Pancreas (tissue), 10 donors: ENCODE measurements at places on chromosomes 6 and 20. TPM values are rescaled to one million over a fixed set of nuclear protein-coding genes. Genes with fewer than 3 reads are reported as not detected.

PBX2 gene
- 31.6 TPM for total RNA-seq

EPPIN gene
- total RNA-seq = not detected

BPIFA1 gene
- total RNA-seq = not detected

DEFB124 gene
- total RNA-seq = not detected

LGSN gene
- not detected for total RNA-seq

PRICKLE4 gene
- total RNA-seq = 1.3 TPM
